ENCODE measurements at places on chromosomes 3 and 15.

GRCh38 chr15:92637626-92638025 lies 17.9 kb downstream of the FAM174B start:
- DNase-seq: no peak

DNA sequence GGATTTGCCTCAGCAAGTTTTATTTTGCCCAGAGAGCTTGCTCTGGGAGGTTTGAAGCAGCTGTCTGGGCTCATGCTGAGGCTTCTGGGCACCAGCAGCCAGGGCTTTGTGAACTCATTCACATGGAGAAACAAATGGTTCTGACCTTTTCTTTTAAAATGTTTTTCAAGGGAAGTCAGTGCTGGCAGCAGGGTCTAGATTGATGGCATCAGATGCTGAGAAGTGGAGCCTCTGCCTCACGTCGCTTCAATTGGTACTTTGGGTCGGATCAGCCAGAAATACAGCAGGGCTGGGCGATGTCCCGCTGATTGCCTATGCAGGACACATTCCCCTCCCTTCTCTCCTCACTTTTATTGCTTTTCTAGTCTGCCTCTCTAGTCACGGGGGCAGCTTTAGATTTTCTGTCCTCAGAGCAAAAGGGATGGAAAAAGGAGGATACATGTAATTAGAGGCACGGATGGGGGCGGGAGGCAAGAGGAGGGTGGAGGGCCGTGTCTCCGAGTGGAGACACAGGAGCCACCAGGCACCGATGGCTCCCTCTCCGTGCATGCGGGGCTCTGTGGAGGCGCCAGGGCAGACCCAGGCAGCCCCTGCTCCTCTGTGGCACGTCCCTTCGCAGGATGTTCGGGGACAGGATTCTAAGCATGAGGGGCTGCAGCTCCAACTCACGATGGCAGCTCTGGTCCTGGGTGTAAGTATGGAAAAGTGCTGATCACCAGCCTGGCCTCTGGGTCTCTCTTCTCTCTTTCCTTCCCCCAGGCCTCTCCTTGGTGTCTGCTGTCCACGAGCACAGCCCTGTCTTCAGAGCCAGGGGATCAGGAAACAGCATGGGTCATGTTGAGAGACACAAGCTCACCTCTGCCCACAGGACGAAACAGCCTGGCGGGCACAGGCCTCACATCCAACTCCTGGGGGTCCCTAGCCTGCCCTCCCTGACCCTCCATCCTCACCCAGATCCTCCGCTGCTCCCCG lies 116.1 kb downstream of the FAM43A start:
- no peak for DNase-seq

GRCh38 chr3:115113367-115113766 lies 33.7 kb downstream of the ZBTB20 start:
- DNase-seq: peak; percentile 12

DNA sequence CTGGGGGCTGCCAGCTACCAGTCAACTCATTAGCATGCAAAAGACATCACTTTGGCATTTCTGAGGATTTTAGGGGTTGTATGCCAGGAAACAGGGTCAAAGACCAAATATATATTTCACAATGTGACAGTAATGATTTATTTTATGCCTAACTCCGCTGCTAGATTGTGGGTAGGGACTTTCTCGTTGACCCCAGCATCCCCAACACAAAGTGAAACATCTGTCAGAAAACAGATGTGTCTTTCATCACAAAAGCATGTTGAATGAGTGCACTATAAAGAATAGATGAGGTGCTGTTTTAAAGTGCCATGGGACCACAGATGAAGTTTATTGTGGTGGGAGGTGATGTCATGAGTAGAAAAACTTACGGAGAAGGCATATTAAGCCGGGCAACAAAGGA lies 59.7 kb downstream of the ITPR1 start:
- no peak for DNase-seq

GRCh38 chr3:147613725-147614124 lies 204.6 kb downstream of the ZIC1 start:
- DNase-seq: peak; percentile 24

DNA sequence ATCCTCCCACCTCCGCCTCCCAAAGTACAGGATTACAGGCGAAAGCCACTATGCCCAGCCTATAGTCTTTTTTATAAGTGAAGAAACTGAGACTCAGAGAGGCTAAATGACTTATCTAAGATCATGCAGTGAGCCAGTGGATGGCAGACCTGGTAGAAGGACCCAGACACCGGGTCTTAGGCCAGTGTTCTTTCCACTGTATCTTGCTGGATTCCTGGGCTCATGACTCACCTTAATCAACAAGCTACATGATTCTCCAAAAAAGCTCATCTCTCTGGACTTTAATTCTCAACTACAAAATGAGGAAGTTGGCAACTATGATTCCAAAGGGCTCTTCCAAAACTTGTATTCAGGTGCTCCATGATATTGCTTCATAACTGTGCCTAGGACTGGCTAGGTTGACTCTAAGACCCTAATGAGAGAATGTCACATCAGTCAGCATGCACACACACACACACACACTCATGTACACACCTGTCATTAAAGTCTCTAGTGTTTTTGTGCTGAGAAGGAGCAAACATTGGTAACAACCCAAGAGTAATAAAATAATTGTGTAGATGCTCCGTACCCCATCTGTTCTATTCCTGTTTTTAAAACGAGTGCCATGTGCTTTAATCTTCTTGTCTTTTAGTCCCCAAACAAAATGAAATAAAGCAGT lies 89.7 kb upstream of the SLC4A7 start:
- peak; percentile 37 for DNase-seq

DNA sequence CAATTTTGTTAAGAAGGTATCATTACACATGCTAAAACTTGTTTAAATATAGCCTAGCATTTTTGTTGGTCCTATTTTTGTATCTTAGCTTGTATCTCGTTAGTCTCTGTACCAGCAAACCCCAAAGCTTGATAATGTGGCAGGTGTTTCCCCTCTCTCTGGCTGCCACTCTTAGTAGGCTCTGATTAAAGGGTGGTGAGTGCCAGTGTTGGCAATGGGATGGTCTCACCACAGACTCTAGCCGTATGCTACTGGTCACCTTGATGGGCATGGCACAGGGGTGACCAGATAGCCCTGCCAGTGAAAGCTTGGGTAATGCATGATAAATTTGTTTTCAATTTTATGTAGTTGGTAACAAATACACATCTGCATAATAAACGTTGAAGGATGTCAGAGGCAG lies 188.3 kb downstream of the CFAP20DC start:
- no peak for DNase-seq

DNA sequence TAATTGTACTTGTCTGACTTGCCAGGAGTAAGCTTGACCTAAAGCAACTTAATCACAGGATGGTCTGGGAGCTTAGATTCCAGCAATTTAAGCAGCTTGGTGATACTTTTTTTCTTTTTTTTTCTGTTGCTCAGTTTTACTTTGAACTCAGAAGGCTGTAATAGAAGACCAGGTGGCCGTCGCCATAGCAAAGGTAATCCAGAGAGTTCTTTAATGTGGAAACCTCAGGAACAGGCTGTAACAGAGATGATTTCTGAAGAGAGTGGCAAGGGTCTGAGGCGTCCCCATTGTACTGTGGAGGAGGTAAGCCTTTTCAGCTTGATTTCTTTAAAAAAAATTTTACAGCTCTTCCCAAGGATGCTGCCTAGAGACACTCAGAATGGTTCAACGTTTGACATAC lies 20.1 kb downstream of the SENP2 start:
- DNase-seq: no peak

GRCh38 chr3:185042312-185043050 lies 110.4 kb downstream of the C3orf70 start:
- no peak for DNase-seq

GRCh38 chr15:60804986-60805949 lies 326.3 kb upstream of the ICE2 start:
- peak; percentile 34 for DNase-seq

DNA sequence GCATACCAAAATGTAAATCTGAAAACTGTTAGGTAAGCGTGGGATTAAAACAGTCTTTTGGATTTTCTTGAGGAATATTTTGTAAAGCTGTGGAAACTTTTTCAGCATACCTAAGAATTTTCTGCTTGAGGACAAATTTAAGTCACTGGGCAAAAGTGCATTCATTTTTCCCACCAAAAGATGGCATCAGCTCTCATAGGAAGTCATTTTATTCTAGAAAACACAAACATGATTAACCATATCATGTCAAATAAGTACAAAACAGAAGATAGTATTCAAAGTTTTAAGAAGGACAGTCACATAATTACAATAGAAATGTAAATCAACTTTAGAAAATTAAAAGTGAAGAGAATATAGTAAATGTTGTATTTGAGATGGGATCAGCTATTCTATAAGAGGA lies 63.5 kb downstream of the SLC49A4 start:
- peak; percentile 25 for DNase-seq

DNA sequence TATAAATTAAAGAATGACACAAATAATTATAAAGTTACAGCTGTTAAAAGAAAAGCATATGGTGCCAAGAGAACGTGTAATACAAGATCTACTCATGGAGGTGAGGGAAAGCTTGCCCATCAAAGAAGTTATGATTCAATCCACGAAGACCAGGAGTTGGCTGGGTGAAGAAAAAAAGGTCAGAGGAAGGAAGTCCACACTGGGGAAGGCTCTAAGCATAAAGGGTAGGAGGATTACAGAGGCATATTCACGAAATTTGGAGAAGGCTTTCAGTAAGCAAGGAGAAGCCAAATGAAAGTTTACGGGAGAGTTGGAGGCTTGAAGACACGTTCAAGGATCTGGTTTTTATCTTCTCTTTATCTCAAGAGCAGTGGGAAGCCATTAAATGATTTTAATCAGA lies 1.8 kb upstream of the TGFBR2 start:
- DNase-seq: no peak

- peak; percentile 4 for DNase-seq
Observed at GRCh38 chr3:173529062-173529711, 131.6 kb downstream of the NLGN1 start.

DNA sequence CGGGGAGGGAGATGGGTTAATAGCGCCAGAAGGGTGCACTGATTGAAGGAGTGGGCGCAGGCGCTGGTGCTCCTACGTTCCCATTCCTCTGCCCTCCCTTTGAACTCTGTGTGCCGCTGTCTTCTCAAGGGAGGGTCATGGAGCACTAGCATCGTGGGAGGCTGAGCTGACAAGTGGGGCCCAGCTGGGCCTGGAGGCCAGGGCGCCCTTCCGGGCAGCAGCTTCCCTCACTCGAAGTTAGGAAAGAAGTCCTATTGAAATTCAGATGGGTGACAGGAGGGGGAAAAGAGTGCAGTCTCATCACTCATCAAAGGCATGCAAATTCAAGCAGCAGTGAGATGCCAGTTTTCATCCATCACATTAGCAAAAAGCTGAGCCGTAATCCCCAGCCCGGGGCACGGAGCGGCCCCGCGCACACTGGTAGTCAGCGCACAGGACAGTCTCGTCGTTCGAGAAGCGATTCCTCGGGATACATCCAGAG lies 128.2 kb downstream of the LRRK1 start:
- DNase-seq: no peak

DNA sequence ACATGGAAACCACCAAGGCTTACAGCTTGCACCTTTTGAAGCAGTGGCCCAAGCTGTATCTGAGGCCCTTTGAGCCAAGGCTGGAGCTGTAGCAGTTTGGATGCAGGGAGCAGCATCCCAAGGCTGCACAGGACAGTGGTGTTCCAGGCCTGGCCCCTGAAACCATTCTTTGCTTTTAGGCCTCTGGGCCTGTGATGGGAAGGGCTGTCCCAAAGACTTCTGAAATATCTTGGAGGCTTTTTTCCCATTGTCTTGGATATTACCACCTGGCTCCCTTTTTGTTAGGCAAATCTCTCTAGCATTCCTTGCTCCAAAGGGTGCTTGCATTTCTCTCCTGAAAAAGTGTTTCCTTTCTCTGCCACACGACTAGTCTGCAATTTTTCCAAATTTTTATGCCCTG lies 302.8 kb upstream of the MDFIC2 start:
- DNase-seq: no peak

DNA sequence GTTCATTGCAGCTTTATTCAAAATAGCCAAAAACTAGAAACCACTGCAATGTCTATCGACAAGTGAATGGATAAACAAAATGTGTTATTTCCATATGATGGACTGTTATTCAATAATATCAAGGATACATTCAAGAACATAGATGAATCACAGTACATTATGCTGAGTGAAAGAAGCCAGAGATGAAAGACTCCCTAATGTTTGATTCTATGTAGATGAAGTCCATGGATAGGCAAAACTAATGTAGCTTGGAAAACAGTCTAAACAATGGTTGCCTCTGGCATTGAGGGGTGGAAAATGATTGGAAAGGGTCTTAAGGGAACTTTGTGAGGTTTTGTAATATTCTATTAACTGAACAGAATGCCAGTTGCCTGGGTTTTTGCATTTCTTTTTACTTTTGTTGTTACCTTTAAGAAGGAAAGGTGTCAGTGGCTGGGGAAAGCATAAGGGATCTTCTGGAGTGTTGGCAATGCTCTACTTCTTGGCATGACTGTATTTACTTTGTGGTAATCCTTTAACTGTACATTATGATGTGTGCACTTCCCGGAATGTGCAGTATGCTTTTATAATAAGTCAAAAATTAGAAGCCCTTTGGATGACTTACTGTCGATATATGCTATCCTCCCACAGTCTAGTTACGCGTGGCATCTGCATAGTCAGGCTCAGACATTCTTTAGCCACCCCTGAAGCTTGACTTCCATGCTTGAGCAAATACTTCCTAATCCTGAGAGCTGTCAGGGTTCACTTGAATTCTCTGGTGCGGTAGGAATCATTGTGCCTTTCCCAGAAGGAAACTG lies 20.5 kb upstream of the ATP10A start:
- peak; percentile 98 for DNase-seq

- no peak for DNase-seq
Observed at GRCh38 chr3:139460076-139460475, 16.2 kb downstream of the RBP2 start.

DNA sequence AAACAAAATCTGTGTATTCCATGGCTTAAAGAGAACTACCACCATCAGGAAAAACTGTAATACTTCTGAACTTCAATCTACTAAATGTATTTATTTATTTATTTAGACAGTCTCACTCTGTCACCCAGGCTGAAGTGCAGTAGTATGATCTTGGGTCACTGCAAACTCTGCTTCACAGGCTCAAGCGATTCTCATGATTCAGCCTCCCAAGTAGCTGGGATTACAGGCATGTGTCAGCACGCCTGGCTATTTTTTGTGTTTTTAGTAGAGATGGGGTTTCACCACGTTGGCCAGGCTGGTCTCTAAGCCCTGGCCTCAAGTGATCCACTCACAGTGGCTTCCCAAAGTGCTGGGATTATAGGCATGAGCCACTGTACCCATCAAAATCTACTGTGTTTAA lies 202.3 kb upstream of the POU1F1 start:
- DNase-seq: no peak

DNA sequence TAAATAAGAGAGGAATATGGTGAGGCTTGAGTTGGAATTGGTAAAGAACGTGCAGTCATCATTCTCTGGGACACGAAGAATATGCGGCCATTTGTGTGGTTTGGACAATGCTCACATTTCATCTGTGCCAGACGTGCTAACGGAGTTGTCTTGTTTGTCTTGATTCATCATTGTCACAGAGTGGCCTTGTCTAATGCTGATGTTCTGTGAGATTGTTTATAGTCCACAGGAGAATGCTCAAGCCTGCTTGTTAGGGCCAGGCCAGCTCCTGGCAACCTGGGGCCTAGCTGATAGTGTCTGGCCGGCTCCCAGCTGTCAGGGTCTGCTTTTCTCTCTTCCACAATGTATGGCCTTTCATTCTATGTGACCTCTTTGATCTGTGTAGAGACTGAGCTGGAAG lies 384.7 kb downstream of the EDEM1 start:
- DNase-seq: no peak

- DNase-seq: no peak
Observed at GRCh38 chr3:72523429-72524151, 324.7 kb downstream of the SHQ1 start.

- no peak for DNase-seq
Observed at GRCh38 chr15:80992006-80992405, 2.4 kb upstream of the MESD start.

All from fibroblast of skin of scalp (primary cell).